ENCODE measurements at places on chromosomes 13 and 19. TPM values are rescaled to one million over a fixed set of nuclear protein-coding genes. Genes with fewer than 3 reads are reported as not detected.

GRCh38 chr13:112679932-112680677, 9.7 kb upstream of the ATP11A start:
- DNase-seq: no peak

GRCh38 chr19:1634242-1634937, 18.0 kb downstream of the TCF3 start:
- DNase-seq: no peak

KCNK6 gene
- 2.2 TPM for polyA plus RNA-seq

BEST2 gene
- polyA plus RNA-seq: 0.09 TPM

DNA sequence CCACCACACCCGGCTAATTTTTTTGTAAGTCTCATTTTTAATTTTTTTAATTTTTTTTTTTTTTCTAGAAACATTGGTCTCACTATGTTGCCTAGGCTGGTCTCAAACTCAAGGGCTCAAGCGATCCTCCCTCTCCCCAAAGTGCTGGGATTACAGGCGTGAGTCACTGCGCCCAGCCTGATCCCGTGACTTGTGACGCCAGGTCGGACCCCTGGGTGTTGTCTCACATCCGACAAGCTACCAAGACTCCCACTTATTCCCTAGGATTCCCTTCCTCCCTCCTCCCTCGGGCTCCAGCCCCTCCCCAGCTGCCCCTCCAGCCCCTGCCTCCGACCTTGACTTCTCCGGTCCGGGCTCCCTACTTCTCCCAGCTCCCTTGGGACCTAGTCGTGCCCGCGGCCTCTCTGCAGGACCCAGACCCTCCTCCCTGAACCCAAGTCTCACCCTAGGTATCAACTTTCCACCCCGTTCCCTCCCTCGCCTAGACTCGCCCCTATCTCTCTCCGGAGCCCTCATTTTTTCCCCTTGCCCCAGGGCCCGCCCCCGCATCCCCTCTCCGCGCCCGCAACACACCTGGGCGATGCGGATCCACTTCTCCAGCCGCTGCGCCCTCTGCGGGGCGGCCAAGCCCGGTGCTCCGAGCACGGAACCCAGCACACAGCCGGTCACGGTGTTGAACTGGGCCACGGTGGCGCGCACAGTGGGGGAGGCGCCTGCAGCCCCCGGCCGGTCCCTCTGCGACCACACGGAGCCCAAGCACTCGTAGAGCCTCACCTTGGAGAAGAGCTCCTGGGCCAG, 13.1 kb downstream of the RGL3 start:
- no peak for DNase-seq

DNA sequence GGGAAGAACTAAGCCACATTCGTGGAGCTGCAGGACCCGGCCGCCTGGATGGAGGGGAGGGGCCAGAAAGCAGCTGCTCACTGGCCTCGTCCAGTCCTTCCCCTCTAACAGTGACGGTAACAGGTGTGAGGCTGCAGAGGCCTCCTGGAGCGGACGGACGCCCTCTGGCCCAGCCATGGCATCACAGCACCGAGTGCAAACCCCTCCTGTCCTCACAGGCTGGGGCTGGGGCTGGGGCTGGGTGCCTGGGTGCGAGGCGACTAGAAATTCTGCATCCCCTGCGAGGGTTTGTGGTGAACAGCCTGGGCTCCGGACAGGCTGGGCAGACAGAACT, 3.6 kb downstream of the MICOS13 start:
- DNase-seq: no peak

NAPA gene
- polyA plus RNA-seq: 103 TPM

Measured in hindlimb muscle (tissue), 1 donor.